ENCODE measurements at places on chromosomes 12 and 14.
A peak's percentile ranks its signal among the peaks of the same experiment; 100 is the strongest.

- DNase-seq: no peak
These were observed 166.1 kb upstream of the E2F7 start for GRCh38 chr12:77231501-77231918.

- no peak for DNase-seq
These were observed 4.4 kb upstream of the TNFAIP2 start for GRCh38 chr14:103118663-103119404.

DNA sequence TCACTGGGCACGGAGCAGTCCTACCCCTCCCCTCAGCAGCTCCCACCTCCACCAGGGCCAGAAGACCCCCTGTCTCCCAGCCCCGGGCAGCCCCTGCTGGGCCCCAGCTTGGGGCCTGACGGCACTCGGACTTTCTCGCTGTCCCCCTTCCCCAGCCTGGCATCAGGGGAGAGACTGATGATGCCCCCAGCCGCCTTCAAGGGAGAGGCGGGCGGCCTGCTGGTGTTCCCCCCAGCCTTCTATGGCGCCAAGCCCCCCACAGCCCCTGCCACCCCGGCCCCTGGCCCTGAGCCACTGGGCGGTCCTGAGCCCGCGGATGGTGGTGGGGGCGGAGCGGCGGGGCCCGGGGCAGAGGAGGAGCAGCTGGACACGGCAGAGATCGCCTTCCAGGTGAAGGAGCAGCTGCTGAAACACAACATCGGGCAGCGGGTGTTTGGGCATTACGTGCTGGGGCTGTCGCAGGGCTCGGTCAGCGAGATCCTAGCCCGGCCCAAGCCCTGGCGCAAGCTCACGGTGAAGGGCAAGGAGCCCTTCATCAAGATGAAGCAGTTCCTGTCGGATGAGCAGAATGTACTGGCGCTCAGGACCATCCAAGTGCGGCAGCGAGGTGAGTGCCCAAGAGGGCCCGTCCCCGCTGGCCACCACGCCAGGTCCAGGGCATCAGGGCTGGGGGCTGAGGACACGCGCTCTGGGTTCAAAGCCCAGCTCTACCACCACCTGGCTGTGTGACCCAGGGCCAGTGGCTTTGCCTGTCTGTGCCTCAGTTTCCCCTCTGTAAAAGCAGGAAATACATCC lies 58.6 kb downstream of the PHETA1 start:
- no peak for DNase-seq

- no peak for DNase-seq
These were observed 157.4 kb downstream of the RGS6 start for GRCh38 chr14:72089625-72090024.

DNA sequence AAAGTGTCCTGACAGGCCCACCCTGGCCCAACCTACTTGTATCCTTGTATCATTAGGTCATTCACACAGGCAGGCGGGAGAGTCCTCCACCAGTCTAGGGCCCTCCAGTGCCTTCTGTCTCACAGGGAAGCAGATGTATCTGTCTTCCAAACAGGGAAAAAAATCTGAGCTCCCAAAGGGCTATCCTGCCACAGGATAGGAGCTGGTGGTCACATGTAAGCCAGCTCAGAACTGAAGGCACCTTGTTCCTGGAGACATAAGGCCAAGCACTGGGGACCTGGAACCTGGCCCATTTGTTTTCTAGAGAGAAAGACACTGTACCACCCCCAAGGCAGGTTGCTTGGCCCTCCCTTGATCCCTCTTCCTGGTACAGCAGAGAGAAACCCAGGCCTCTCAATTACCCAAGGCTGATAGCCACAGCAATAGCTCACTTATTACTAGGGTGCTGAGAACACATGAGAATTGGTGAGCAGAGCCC lies 19.4 kb upstream of the PLEKHH1 start:
- DNase-seq: no peak

GRCh38 chr12:104257913-104258472 lies 42.4 kb downstream of the TXNRD1 start:
- DNase-seq: no peak

DNA sequence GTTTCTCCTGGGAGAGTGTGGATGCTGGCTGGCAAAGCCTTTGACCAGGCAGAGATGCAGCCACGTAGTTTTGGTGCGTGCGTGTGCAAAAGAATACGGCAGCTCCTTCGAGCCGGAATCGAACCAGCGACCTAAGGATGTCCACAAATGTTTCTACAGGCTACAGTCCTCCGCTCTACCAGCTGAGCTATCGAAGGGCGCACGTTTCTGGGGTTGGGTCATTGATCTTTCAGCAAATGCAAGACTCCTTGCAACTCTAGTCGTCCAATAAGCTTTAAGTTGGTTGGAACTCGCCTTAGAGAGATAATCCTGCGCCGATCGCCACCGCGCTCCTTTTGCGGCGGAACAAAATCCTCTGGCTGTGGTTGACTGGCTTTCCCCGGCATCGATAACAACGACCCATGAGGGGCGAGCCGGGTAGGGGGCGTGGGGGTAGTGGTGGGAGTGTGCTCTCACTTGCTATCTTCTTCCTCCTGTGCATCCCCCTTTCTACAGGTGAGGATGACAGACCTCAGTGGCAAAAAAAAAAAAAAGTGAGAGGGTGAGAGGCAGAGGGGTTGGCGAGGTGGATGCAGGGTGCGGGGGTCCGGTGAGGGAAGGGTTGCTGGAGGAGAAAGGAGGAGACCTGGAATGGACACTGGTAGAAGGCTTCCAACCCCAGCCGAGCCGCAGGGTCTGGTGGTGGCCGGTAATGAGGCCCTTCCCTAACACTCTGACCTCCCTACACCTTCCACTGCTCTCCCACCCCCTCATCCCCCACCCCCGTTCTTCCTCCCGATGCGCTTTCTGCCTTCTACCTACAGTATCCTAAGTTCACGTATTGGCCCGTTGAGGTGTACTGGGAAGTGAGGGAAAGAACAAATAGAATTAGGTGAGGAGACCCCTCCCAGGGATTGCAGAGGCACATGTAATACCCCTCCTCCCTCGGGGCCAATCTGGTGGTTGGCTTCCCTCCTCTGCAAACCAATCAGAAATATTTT lies 11.8 kb upstream of the OR6S1 start:
- peak; percentile 85 for DNase-seq

DNA sequence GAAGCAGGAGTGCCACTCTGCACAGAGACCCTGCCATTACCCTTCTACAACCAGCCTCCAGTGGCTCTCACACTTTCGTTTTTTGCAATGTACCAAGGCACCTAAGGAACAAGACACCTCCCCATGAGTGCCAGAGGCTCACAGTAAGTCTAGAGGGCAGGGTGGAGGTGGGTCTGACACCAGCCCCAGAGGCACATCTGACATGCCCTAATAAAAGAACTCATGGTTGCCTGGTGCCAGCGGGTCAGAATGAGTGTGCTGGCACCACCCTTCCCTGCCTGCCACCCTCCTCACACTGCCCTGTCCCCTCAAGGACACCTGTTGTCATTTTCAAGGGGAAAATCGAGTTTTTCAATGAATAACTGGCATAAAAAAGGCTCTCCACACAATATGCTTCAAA lies 161.2 kb downstream of the FOXN3 start:
- no peak for DNase-seq

DNA sequence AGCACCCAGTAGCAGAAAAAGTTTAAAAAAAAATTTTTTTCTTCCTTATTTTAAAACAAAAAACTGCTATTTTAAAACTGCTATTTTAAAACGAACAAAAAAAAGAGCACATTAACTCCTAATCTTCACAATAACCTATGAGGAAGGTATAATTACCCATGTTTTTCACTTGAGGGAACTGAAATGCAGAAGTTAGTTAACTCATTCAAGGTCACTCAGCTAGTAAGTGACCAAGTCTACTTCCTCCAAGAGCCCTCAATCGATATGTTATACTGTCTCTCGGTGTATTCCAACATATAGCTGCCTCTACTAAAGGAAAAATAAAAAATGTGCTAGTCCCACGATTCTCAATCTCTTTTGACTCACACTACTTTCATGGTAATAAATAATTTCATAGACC lies 7.8 kb downstream of the RPAP3 start:
- no peak for DNase-seq

DNA sequence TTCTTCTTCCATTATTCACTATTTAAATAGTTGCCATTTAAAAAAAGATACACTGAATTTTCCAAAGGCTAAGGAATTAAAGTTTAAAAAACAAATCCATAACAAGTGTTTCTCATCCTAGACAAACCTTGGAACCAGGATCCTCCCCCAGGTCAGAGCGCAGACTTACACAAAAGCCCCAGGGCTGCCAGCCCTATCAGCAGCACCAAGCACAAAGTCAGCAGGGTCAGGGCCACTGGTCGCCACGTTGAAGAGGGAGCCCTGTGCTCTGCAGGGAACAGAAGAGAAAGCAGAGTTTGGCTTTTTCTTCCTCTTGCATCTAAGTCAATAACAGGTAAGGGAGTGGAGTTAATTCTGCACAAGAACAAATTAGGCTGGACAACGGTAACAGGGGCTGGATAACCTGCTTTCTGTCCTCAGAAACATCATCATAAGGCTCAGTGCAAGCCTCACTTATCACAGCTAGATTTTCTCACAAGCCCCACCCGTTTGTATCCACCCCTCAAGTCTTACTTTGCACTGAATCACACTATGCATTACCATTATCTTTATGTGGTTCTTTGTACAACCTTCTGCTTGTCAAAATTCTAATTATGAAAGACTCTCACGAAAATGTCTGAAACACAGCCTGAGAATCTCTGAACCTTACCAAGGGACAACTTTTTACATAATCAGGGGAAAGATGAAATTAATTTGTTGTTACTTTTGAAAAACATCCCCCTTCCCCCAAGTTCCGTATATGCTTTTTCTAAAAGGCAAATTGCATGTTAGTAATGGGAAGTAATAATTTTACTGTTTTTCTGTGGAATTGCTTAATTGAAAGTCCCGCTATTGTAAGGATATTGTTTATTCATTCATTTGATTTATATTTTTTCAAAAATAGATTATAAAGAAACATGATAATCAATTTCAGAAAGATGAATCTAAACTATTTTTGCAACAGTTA lies 9.6 kb downstream of the CLEC1A start:
- no peak for DNase-seq

- DNase-seq: no peak
These were observed 17.2 kb downstream of the NECAP1 start for GRCh38 chr12:8099235-8099634.

DNA sequence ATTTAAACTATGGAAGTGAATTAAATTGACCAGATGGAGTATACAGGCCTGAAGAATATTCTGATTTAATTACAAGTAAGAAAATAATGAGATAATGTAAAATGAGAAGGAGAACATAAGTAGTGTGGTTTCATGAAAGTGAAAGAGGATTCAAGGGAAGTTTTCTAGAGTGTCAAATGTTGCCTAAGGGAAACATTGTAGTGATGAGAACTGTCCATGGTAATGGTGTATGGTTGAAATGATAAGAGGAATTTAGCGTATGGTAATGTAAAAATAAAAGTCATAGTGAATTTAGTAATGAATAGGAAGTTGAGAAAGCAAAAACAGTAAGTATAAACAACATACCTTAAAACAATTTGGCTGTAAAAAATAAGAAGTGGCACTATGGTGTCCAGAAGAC lies 1954.6 kb upstream of the FLRT2 start:
- no peak for DNase-seq

- DNase-seq: peak; percentile 82
These were observed 371 bp upstream of the REM2 start for GRCh38 chr14:22882529-22883172.

- peak; percentile 59 for DNase-seq
These were observed 38.5 kb downstream of the SPTB start for GRCh38 chr14:64841121-64841651.

DNA sequence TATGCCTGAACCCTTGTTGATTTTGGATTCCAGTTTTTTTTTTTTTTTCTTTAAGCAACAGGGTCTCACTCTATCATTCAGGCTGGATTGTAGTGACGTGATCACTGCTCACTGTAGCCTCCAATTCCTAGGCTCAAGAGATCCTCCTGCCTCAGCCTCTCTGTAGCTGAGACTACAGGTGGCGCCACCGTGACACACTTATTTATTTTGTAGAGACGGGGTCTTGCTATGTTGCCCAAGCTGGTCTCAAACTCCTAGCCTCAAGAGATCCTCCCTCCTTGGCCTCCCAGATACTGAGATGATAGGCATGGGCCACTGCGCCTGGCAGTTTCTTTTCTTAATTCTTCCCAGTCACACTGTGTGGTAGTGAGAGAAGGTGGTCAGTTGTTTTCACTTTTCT lies 25.2 kb downstream of the ACADS start:
- DNase-seq: no peak

GRCh38 chr14:75401361-75401760 lies 26.5 kb upstream of the JDP2 start:
- DNase-seq: peak; percentile 83

- no peak for DNase-seq
These were observed 66.5 kb upstream of the ABCD2 start for GRCh38 chr12:39685854-39686657.

DNA sequence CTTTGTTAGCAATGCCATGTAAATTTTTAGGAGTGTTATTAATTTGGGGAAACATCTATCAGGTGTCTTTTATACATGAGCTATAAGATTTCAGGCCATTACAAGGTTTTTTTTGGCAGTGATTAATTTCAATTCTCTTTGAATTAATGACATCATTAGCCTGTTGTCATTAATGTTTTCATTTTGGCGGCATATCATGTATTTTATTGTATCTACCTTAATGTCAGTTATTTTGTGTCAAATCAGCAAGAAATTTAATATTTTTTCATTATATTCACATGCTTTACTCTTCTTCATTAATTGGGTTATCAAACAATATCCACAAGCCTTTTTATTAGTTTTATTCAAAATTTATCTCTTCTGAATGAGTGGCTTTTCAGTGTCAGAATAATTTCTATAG lies 153.0 kb upstream of the CAND1 start:
- no peak for DNase-seq

DNA sequence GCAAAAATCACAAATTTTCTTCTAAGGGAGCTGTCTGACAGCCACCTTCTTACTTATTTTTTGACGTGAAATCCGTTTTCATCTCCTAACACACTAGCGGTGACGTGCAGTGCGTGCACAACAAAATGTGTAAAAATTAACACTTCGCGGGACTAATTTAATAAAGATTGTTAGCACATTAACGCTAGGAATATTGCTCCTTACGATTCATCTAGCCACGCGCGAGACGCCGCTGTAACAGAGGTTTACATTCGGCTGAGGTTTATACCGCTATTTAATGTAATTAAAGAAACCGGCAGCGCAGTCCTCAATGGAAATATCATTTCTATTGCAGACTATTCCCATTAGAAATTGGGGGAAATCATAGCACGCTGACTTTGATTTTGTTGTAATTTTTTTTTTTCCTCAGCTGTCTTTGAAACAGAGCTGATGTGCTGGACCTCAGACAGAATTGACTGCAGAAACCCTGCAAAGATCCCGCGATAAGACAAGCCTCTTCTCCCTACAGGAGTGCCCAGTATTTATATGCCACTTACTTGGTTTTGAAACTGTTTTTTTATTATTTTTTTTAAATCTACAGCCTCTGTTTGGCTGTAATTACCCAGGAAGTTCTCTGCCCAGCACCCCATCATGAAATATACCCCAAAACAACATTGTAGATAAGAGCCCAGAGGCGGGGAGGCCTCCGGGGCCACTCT lies 31.2 kb downstream of the BCL11B start:
- DNase-seq: no peak

GRCh38 chr12:10031771-10032175 lies 1.3 kb downstream of the CLEC9A start:
- DNase-seq: no peak
